Stimulated activated CD8-positive, alpha-beta memory T cell treated with anti-CD3 and anti-CD28 coated beads, Interleukin-12 subunit alpha, Interleukin-12 subunit beta, amount 100 ng/mL, for 4 hours (primary cell): ENCODE measurements at places on chromosomes 11 and 22.

DNA sequence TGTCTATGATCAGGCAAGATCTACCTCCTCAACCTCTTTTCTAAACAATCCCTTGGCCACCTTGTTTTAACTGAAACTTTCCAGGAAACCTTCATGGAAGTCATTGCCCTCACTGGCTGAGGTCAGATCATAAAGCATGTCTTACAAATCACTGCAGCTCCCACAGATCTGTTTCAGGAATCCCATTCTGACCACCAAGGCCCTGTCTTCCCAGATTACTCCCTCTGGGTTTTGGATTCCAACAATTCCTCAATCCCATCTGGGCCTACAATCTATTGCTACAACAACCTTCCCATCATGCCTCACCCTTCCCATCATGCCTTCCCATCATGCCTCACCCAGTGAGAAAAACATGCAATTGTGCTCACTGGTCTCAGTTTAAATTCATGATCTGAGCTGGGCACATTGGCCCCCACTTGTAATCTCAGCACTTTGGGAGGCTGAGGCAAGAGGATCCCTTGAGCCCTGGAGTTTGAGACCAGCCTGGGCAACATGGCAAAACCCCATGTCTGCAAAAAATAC, 15.9 kb downstream of the ADAMTS15 start:
- DNase-seq = no peak

- no peak for DNase-seq
Observed at GRCh38 chr11:17736579-17736893, 2.0 kb downstream of the KCNC1 start.

DNA sequence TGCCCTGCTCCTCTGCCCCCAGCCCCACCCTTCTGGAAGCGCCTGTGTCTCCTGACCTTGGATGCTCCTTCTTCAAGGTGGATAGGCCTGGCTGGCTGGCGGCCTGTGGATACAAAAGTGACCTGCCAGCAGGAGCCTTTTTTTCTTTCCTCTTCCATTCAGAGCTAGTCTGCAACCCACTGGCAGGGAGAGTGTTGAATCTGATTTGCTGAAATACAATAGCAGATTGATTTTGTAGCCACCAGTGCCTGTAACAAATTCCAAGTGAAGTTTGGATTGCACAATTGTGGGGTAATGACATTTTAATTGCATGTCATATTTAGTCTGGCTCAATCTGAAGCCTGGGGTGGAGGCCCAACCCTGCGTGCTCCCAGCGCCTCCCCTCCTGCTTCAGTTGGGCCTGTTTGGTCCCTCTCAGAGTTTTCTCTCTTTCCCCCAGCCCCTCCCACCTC, 97.2 kb downstream of the GRIK4 start:
- DNase-seq = no peak

GRCh38 chr11:71265559-71266092, 13.2 kb upstream of the SHANK2 start:
- no peak for DNase-seq

DNA sequence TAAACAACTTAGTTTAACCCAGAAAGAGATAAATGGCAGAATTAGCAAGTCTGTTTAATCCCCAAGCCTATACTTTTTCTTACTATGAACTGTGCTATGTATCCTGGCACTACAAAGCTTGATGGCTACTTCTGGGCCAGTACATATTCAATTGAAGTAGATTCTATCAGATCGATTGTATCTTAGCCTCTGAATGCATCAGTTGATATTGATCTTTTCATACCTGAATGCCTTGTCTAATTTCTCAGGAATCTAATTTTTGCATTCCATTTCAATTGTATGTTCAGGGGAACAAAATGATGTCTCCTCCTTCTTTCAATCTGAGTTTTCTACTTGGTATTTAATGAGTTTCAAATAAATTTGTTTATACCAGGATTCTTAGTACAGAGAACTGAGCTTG, 1137.9 kb downstream of the LRRC4C start:
- no peak for DNase-seq

DNA sequence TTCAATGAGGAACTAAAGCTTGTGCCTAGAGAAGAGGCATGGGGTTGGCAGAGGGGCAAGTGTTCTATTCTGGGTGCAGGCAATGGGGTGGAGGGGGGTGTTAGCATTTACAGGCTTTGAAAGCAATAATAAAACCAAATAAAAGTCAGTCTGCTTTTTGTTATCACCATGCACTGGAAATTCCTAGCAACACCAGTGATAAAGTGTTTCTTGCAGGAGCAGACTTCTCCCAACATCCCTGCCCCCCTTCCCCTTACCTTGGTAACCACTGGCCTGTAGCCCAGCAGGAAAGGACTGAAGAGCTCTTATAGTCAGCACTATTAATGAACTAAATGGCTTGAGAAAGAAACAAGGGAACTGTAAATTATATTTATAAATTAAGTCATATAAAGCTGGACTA, 65.2 kb upstream of the SESN3 start:
- DNase-seq = no peak

- no peak for DNase-seq
Observed at GRCh38 chr11:124872741-124873140, 7.5 kb downstream of the ROBO3 start.

- DNase-seq = no peak
Observed at GRCh38 chr11:61145228-61146005, 15.8 kb downstream of the VPS37C start.
